ENCODE measurements at places on chromosomes 7 and 10.

DNA sequence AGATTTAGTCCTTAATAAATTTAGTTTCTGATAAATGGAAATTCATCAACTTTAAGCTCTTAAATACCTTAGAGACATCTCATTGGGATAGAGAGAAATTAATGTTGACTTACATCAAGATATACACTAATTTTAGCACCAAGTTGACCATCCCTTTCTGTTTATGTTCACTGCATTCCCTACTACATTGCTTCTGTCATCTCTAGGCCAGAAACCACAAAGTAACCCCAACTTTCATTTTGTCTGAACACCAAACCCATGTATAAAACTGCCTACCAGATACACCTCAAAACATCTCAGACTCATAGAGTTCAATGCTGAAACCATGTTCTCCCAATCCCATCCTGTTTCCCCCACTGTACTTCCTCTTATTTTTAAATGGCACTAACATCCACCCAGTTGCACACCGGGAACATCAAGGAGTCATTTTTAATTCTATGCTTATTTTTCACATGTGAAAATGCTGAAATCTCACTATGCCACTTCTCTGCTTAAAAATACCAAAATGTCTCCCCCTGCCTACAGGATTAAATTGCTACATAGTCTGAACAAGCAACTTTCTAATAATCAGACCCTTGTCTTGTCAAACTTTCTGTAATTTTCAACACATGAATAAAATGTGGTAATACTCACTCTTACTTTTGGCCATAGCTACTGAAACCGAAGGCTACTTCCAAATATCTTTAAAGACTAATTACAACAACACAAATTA is 201.6 kb downstream of the SEMA3D start:
- DNase-seq = no peak

- DNase-seq = no peak
Observed at GRCh38 chr10:33120275-33120674, 162.2 kb upstream of the ITGB1 start.

DNA sequence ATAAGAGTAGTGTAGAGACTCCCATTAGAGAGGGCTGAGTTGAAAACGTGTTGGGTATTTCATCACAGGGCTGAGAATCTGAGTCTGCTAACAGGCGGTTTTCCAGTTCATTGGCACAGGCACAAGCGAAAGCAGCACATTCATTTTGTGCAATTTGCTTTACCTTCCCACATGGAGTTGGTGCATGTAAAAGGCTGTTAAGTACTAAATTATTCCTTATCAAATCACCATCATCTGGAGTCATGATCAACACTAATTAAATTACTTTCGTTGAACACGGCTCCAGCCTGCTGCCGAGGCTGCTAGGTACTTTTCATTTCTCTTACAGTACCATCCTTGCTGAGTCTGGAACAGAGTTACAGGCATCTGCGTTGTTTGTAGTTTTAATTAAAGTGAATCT is 43.8 kb downstream of the ETV1 start:
- no peak for DNase-seq

DNA sequence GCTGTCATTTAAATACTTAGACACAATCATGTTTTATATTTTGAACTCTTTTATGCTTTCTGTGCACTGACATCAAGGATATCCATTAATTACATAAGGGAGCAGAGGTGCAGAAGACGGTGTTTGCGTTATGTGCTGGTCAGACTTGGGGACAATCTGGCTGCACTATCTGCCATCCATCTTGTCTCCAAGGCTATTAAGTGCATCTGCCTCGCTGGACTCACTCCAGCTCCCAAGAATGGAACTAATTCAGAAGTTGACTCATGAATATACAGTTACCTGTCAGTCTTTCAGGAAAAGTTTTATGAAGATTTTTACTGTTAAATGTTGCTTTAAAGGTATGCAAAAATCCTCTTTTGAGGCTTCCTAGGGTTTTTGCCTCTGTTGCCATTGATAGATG is 391.0 kb downstream of the SUGCT start:
- DNase-seq = no peak

- DNase-seq = peak; percentile 48
Observed at GRCh38 chr10:17023386-17024298, 106.0 kb downstream of the CUBN start.

GRCh38 chr7:37482505-37482904 is 33.8 kb upstream of the ELMO1 start:
- no peak for DNase-seq

- DNase-seq = no peak
Observed at GRCh38 chr10:118940386-118940785, 89.1 kb upstream of the NANOS1 start.

GRCh38 chr7:81903115-81903514 is 133.3 kb upstream of the HGF start:
- DNase-seq = no peak

DNA sequence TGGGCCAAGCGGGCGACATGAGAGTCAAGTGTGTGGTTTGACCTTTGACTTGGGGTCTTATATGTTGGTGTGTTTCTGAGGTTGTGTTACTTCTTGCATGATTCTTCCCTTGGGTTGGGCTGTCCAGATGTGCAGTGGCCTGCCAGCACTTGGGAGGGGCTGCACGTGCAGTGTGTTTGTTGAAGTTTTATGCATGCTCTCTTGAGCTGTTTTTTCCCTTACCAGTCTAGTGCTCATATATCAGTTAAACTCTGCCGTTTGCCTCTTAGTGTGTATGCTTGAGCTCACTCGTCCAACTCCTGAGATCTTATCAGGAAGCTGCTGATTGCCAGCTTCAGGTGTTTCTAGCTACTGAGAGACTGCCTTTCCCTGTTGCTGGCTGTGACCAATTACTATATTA is 23.1 kb downstream of the SP4 start:
- no peak for DNase-seq

DNA sequence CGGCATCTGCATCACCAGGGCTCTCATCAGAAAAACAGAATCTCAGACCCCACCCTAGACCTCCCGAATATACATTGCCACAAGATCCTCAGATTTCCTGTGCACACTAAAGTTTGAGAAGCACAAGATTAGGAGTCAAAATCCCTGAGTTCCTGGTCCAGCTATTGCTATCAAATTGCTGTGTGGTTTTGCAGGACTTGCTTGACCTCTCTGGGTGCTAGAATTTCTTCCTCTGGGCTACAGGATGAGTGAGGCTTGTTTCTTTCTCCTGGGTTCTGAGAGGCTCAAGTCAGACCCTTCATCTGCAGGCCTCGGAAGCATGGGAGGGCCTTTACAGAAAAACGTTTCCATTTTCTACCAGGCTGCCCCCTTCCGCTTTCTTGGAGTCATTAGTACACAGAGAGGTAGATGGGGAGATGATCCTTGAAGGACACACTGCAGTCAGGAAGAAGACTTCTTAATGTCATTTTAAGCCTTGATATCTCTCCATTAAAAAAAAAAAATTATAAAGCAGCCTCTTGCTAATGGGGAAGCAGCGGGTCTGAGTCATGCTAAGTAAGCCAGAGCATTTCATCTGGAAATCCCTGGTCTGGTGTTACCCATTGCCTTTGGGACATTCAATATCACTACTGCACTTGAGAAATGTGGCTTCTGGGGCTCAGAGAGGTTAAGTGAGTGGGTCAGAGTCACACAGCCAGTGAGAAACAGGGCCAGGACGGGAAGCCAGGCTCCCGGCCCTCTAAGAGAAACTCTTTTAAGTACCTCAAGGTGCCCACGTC is 173.5 kb downstream of the KCNMA1 start:
- DNase-seq = no peak

- no peak for DNase-seq
Observed at GRCh38 chr10:125672884-125673283, 10.1 kb downstream of the TEX36 start.

DNA sequence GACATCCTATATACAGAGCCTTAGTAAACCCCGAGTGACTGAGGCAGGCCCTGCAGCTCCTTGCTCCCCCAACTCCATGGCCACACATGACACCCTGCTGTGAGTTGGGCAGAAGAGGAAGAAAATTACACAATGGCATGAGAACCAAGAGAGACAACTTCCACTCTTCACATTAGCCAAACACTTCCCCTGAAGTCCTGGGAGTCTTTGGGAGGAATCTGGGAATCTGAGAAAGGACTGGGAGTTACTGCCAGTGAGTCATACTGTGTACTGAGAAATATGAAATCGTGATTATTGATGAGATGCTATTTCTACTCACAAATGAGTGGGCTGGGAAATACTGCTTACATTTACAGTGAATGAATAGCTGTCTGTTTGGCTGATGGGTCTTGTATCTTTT is 116.6 kb downstream of the SPAG6 start:
- no peak for DNase-seq

- DNase-seq = no peak
Observed at GRCh38 chr10:5079836-5080235, 14.4 kb upstream of the AKR1C3 start.

- DNase-seq = no peak
Observed at GRCh38 chr10:48655411-48656240, 29.0 kb upstream of the WDFY4 start.

- no peak for DNase-seq
Observed at GRCh38 chr10:69728335-69728870, 73.3 kb upstream of the COL13A1 start.

GRCh38 chr7:133727476-133728214 is 399.5 kb upstream of the LRGUK start:
- DNase-seq = no peak

DNA sequence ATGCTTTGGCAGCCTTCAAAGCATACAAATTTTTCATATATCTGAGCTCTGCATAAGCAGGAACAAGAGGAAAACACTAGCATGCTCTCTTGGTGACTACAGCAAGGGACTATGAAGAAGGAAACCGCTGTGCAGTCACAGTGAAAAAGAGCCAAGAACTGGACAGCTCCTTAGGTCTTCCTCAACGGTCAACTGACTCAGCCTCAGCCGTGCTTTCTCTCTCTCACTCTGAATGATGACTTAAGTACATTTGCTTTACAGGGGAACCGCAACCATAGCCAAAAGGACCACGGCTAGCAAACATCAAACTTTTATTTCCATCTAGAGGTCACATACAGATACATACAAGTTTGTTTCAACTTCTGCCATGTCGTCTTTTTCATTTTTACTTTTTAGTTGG is 69.9 kb downstream of the HYCC1 start:
- no peak for DNase-seq

DNA sequence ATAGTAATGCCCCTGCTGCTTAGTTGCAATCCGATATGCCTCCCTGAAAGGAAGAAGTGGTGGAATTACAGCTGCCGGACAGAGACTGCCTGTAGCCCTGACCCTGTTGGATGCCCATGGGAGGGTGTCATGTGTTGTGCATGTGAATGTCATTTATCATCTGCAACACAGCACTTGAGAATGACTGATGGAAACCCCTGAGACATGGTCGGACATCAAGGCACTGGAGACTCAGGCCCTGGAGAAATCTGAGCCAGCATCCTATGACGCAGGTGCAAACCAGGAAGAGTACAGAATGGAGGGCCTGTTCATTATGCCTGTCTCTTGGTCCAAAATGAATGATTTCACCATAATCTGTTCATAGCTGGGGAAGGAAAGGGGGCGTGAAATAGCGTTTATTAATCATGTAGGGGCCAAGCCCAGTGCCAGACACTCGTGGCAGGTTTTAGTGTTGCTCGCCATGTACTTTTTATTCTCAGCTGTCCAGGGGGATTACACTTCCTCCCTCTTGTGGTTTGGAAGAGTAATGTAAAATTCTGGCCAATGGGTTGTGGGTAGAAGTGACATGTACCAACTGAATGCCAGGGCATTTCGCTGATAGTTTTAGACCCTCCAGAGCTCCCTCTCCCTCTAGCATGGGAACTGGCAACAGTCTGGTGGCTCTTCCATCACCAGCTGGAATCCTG is 23.0 kb upstream of the LEP start:
- no peak for DNase-seq

- no peak for DNase-seq
Observed at GRCh38 chr7:25456467-25457171, 228.3 kb upstream of the NPVF start.

- DNase-seq = no peak
Observed at GRCh38 chr10:101310529-101311184, 43.3 kb upstream of the BTRC start.

DNA sequence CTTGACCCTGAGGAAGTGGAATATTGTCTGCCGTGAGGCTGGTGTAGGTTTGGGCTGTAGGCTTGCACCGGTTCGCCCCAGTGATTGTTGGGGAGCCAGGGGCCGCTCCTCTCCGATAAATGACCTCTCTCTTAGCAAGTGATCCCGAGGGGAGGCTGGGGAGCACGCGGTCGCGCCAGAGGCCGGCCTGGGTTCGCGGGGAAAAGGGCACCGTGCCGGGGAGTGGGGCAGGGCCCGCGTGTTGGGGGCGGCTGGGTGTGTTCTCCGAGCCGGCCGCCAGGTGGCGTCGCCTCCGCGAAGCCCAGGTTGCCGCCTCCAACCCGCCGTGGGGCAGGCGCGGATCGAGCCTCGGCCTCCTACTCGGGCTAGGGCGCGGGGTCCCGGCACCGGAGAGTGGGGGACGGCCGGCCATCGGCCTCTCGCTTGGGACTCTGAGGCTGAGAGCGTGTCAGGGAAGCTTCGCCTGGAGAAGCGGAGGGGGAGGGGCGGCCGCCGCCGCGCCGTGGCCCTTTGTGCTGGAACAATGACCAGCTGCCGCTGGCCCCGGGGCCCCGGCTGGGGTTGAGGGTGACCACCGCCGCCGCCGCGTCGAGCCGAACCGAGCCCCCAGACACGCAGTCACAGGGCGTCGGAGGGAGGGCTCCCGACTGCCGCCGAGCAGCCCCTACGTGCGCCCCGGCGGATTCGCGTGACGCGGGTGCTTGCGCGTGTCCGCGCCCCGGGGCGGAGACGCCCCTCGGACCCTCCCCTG is 442 bp upstream of the LZTS2 start:
- peak; percentile 84 for DNase-seq

GRCh38 chr7:123633553-123633952 is 22.1 kb upstream of the LMOD2 start:
- DNase-seq = no peak

GRCh38 chr7:107632492-107632865 is 28.1 kb upstream of the SLC26A4 start:
- DNase-seq = no peak

GRCh38 chr7:116876664-116877442 is 14.5 kb downstream of the CAPZA2 start:
- no peak for DNase-seq

DNA sequence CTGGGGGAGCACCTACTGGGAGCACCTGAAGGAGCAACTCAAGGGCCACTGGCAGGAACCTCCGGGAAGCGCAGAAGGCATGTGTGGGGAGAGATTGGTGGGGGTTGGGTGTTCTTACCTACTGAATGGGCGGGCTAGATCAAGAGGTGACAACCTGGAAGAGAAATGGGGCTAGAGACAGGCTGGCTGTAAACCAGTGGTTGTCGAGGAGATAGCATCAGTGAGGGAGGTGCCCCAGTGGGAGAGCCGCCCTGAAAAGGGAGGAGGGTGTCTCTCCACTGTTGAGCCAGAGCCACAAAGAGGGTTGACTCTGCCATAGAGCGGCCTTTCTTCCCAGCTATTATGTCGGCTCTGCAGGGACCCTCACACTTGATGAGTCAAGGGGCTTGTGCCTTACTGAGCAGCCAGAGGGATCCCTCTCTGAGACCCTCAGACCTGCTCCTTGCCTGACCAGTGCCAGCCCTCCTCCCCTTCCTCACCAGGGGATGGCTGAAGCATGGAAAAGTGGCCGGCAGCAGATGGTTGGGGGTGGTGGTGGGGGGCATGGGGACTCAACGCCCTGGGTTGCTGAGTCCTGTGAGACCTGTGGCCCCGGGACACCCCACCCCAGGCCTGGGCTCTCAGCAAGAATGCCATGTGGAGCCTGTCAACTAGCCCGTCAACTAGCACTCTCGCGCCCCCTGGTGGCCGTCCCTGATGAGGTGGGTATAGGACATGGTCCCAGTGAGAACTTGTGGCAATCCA is 36.4 kb upstream of the PURB start:
- DNase-seq = peak; percentile 61

- no peak for DNase-seq
Observed at GRCh38 chr7:110007320-110008063, 1083.4 kb upstream of the LRRN3 start.

GRCh38 chr10:132104471-132105301 is 38.9 kb downstream of the JAKMIP3 start:
- no peak for DNase-seq
